Cardiac muscle cell (in vitro differentiated cells and primary cell): ENCODE measurements at places on chromosomes 11 and 22.

DNA sequence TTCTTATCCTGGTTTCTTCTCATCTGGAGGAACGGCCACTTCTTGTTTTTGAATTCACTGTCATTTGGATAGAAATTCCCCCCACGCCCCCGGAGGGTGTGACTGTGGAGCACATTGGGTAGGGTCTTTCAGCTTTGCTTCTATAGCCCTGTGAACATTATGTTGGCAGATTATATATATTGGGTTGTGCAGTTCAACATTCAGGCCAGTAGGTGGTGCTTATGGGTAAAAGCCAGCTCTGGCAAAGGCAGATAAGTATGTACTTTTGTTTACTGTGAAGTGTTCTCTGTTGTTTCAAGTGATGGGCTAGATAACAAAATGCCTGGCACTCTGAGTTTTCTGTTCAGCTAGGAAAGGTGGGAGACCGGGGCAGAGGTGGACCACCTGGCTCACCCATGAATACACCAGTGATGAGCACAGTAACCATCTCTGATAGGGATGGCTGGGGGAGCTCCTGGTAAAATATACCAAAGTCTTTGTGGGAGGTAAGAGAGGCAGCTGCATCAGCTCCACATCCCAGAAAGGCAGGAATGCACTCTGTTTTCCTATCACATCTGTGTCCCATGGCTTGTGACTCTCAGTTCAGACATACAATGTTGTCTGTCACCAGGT is 1348.2 kb upstream of the RAG2 start:
- no peak overlapping the region for H3K4me3 ChIP-seq
- H3K4me1 ChIP-seq: no peaks in the 10 kb centered on the region

GRCh38 chr11:65429724-65430405 is 7.3 kb downstream of the NEAT1 start:
- H3K4me3 ChIP-seq: no peak overlapping the region
- peaks cover 43% of the 10 kb centered on the region for H3K4me1 ChIP-seq
- H3K27ac ChIP-seq: peak overlapping the region; percentile 14
- H3K36me3 ChIP-seq: peaks cover 2% of the 10 kb centered on the region

DNA sequence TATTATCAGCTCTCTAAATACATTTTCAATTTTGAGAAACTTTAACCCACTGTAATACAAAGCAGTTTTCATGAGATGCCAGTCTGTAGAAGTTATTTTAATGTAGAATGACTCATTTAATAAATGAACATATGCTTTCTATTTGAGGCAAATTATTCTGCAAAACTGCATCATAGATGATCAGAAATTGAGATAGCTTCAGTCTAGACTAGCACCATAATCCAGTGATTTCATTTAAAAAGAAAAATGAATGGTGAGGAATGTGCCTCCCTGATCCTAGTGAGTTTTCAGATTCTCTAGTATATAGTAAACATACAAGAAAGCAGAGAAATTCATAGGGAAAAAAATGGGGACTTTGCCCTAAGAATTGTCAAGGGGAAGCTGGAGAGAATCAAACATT is 66.1 kb downstream of the OR5AK2 start:
- DNase-seq: no peak
- H3K36me3 ChIP-seq: no peaks in the 10 kb centered on the region
- H3K27me3 ChIP-seq: no peaks in the 10 kb centered on the region
- no peaks in the 10 kb centered on the region for H3K4me1 ChIP-seq
- H3K27ac ChIP-seq: no peak overlapping the region

DNA sequence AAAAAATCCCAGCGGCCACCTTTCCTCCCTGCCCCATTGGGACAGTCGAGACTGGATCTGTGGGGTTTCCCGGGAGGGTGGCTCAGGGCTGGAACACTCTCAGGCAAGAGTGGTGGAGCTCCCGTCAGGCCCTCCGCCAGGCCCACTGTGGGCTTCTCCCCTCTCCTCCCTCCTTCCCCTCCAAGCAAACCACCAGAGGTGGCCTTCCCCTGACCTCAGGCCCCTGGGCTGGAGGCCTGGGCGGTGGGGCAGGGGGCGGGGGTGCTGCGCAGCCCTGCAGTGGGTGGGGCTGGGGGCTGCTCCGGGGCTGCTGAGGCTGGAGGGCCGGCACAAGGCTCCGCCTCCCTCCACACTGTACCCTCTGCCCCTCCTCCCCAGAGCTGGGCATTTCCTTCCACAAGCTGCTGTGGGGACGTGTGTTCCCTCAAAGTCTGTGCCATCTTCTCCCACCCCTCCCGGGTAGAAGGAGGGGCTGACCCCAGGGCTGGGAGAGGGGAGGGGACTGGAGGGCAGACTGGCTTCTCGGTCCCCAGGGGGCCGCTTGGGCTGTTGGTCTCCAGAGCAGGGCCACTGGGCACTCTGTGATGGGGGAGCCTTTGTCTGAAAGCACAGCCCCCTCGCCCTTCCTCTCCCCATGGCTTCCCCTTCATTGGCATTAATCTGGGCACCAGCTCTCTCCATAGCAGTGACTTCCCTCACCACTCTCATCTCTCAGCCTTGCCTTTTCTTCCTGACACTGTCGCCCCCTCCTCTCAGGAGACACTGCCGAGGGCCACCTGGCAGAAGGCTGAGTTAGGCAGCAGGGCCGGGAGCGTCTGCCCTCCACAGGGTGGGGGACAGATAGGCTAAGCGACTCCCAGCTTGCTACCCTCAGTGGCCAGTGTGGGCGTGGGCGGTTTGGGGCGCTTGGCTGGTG is 7.1 kb downstream of the RCOR2 start:
- peaks cover 39% of the 10 kb centered on the region for H3K4me1 ChIP-seq
- H3K4me3 ChIP-seq: no peak overlapping the region
- peaks cover 7% of the 10 kb centered on the region for H3K36me3 ChIP-seq
- DNase-seq: peak; percentile 88
- peak overlapping the region; percentile 92 for H3K27ac ChIP-seq
- H3K27me3 ChIP-seq: no peaks in the 10 kb centered on the region

DNA sequence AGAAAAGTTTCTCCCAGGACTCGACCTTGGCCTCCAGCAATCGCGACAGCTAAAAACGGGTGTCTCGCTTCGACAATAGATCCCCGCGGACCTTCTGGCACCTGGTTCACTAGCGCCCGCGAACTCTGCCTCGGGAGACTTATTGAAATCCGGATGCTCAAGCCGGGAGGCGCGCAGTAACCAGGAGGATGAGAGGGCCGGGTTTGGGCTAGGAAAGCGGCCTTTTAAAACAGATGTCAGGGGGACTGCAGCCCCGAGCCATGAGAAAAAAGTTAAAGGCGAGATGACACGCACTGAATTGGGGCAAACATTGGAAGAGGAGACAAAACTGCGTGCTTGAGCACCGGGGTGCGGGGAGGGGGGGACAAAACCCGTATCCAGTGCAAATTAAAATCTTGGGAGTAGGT is 637 bp upstream of the ZBTB16 start:
- peaks cover 20% of the 10 kb centered on the region for H3K4me1 ChIP-seq
- H3K27me3 ChIP-seq: peaks cover 88% of the 10 kb centered on the region
- no peak overlapping the region for H3K27ac ChIP-seq
- H3K36me3 ChIP-seq: no peaks in the 10 kb centered on the region
- H3K4me3 ChIP-seq: peak overlapping the region; percentile 85

- no peaks in the 10 kb centered on the region for H3K36me3 ChIP-seq
- no peak overlapping the region for H3K27ac ChIP-seq
- no peaks in the 10 kb centered on the region for H3K27me3 ChIP-seq
- peaks cover 12% of the 10 kb centered on the region for H3K4me1 ChIP-seq
- no peak overlapping the region for H3K4me3 ChIP-seq
- DNase-seq: no peak
Measured at GRCh38 chr11:1834062-1834610, 654 bp upstream of the SYT8 start.

GRCh38 chr11:70233511-70233934 is 30.4 kb downstream of the FADD start:
- H3K27me3 ChIP-seq: no peaks in the 10 kb centered on the region
- no peaks in the 10 kb centered on the region for H3K36me3 ChIP-seq
- H3K4me1 ChIP-seq: no peaks in the 10 kb centered on the region
- DNase-seq: no peak

GRCh38 chr11:116777056-116777455 is 4.3 kb upstream of the BUD13 start:
- H3K27ac ChIP-seq: no peak overlapping the region
- H3K4me1 ChIP-seq: peaks cover 8% of the 10 kb centered on the region
- no peaks in the 10 kb centered on the region for H3K27me3 ChIP-seq
- no peak for DNase-seq
- H3K36me3 ChIP-seq: peaks cover 34% of the 10 kb centered on the region
- no peak overlapping the region for H3K4me3 ChIP-seq

DNA sequence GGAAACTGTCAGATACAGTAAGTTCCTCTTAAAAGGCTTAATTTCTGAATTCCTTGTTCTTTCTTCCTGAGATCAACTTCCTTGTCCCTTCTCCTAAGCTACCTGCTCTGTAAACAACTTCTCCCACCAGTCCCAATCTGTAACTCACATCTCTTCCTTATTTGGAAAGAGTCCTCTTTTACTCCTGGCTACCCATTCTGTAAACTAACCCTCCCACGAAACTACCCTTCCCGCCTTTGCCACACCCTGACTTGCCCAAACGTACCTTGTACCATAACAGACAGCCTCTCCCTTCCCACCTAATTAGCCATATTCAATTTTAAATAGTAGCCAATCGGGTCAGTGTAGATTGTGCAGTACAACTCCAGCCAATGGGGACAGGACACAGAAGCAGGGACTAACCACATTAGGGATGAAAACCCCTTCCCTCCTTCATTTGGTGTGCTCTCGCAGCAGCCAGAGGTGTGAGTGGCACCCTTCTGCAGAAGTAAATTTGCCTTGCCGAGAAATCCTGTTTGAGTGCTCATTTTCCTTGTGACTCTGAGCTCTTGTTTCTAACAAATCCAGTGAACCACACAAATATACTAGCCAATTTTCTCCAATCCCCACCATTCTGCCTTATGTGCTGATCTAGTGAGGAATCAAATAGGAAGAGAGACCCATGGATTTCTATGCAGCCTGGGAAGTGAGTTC is 49.5 kb downstream of the ZNF280B start:
- H3K27me3 ChIP-seq: no peaks in the 10 kb centered on the region
- H3K27ac ChIP-seq: no peak overlapping the region
- no peaks in the 10 kb centered on the region for H3K4me1 ChIP-seq
- H3K4me3 ChIP-seq: no peak overlapping the region
- H3K36me3 ChIP-seq: no peaks in the 10 kb centered on the region

DNA sequence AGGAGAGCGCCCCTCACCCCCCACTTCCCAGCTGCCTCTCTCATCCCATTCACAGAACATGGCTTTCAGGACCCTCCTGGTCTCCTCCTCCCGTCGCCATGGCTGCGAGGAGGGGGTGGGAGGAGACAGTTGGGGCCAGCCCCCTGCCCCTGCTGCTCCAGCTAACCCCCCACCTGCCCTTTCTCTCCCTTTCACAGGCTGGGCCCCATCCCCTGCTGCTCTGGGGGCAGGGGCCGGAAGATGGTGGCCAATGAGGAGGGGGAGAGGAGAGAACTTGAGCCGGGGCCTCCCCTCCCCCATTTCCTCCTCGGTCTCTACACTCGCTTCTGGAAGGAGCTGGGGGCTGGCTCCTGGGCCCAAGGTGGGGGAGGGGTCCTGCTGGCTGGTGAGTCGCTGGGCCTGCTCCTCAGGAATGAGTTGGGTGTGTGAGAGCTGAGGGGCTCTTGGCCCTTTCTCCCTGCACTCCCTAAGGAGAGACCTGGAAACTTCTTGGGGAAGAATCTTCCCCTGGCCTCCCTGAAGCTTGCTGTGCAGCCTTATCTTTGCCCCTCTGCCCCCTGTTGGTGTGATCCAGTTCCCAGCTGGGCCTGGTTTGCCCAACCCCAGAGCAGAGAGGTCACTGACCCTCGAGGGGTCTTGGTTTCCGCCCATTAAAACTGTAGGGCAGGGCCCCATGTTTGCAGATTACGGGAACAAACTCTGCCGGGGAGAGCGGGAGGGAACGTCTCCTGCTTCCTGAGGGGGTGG is 10.2 kb downstream of the YPEL4 start:
- H3K4me1 ChIP-seq: peaks cover 33% of the 10 kb centered on the region
- H3K27me3 ChIP-seq: no peaks in the 10 kb centered on the region
- peak overlapping the region; percentile 92 for H3K4me3 ChIP-seq
- DNase-seq: peak; percentile 85

GRCh38 chr11:34565417-34566207 is 52.0 kb upstream of the ELF5 start:
- no peak overlapping the region for H3K4me3 ChIP-seq
- DNase-seq: no peak
- no peak overlapping the region for H3K27ac ChIP-seq
- H3K27me3 ChIP-seq: no peaks in the 10 kb centered on the region

DNA sequence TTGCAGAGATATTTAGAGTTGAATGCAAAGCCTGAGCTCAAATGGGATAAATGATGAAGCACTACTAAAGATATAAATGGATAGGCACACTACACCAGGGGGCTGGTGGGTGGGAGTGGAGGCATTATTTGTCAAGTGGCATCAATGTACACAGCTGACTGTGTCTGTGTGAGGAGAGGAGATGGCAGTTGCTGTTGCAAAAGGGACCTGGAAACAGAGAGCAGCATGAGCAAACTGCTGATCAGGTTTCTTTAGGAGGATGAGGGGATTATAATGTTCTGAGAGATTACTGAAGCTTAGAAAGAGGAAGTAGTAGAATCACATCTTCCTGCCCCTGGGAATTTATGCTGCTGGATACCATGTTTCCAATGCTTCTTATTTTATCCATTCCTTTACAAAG is 39.4 kb upstream of the LIN7C start:
- no peaks in the 10 kb centered on the region for H3K36me3 ChIP-seq
- H3K27ac ChIP-seq: no peak overlapping the region
- DNase-seq: no peak
- H3K4me1 ChIP-seq: no peaks in the 10 kb centered on the region

- no peaks in the 10 kb centered on the region for H3K27me3 ChIP-seq
- H3K4me3 ChIP-seq: no peak overlapping the region
- peaks cover 4% of the 10 kb centered on the region for H3K4me1 ChIP-seq
Measured at GRCh38 chr11:117418737-117419481, 91.3 kb downstream of the CEP164 start.

DNA sequence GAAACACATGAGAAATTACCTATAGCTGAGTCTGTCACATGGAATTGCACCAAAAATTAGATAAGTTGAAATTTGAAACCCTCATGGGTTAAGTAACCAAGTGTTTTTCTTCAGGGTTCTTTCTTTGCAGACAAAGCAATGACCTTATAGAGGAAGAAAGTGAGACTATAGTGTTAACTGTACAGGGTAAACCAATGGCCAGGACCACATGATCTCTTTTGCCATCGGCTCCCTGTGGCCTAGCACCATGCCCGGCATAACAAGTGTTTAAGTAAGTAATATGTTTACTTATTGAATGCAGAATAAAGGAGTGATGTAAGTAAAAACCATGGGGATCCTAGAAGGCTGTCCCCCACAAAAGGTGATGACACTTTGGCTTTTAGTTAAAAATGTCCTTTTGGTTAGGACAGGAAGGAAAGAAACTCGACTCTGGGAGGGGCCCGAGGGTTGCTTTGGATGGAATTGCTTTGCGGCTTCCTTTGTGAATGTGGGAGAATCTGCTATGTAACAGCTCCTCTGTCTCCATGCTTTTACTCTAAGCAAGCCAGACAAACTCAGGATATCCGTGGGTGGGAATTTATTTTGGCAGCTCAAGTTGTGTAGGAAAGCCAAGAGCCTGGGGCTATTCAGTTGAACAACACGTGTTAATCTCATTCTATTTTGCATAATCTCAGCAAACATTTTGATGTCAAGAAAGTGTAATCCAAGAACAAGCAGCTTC is 454.7 kb downstream of the INSC start:
- DNase-seq: peak; percentile 49
- H3K27ac ChIP-seq: no peak overlapping the region
- H3K4me3 ChIP-seq: no peak overlapping the region
- H3K36me3 ChIP-seq: no peaks in the 10 kb centered on the region
- H3K27me3 ChIP-seq: no peaks in the 10 kb centered on the region
